AG09309 (cell line): ENCODE measurements at places on chromosomes 1 and 21.

- no peak for DNase-seq
Measured at GRCh38 chr1:85496941-85497582, 32.1 kb upstream of the DDAH1 start.

DNA sequence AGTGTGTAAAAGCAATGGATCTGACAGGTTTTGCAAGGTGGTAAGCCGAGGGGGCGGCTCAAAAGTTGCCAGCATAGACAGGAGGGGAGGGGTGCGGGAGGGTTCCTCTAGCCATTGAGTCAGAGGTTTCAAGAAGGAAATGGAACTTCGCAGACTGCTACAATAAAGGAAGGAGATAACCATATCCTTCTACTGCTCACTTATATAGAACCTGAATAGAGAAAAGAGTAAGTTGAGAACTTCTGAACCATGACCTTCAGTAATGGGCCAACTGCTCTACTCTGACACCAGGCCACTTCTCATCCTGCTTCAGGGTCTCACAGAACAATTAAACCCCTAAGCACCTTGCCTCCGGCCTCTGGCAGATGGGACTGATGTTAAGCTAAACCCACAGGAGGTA is 26.3 kb upstream of the BCAR3 start:
- DNase-seq, result no peak

GRCh38 chr1:213251972-213252371 is 200.9 kb downstream of the RPS6KC1 start:
- no peak for DNase-seq

- no peak for DNase-seq
Measured at GRCh38 chr1:213980906-213981305, 6.9 kb upstream of the PROX1 start.

GRCh38 chr1:181021811-181022434 is 747 bp downstream of the STX6 start:
- no peak for DNase-seq

DNA sequence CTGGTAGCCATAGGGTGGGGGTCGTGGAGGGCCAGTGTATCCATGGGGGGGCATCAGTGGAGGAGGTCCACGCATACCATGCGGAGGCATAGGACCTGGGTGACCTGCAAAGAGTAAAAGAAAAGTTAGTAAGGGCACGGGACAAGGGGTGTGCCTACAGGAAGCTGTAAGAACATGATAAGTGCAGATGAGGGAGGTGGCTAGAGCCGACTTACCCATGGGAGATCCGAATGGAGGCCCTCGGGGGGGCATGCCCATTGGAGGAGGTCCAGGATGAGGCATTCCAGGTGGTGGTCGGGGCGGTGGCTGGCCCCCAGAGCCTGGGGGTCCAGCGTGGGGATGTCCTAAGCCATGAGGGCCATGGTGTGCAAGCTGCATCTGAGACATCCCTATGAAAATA is 4.0 kb downstream of the SF3B4 start:
- DNase-seq, result no peak

- DNase-seq, result no peak
Measured at GRCh38 chr1:17112496-17113236, 6.6 kb downstream of the PADI2 start.

- DNase-seq, result no peak
Measured at GRCh38 chr1:180173952-180174351, 19.3 kb downstream of the QSOX1 start.

DNA sequence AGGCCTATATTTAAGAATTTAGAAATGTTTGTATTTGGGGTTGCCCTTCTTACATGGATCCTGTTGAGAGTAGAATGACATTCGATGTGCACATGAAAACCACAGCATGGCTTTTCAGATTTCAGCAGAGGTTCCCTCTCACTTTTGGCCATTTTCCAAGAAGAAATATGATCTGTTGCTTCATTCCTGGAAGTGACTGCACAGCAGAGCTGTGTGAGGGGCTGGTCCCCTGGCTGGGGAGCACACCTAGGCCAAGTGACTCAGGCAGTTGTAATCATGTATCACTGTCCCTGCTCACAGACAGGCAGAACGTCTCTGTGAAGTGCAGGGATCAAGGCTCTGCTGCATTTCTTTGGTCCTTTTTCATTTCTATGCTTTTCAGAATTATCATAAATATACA is 32.3 kb downstream of the AGT start:
- DNase-seq, result peak; percentile 47

- DNase-seq, result no peak
Measured at GRCh38 chr1:225937048-225937968, 3.7 kb downstream of the LEFTY2 start.

- no peak for DNase-seq
Measured at GRCh38 chr1:25832336-25833037, 12.7 kb downstream of the MTFR1L start.

DNA sequence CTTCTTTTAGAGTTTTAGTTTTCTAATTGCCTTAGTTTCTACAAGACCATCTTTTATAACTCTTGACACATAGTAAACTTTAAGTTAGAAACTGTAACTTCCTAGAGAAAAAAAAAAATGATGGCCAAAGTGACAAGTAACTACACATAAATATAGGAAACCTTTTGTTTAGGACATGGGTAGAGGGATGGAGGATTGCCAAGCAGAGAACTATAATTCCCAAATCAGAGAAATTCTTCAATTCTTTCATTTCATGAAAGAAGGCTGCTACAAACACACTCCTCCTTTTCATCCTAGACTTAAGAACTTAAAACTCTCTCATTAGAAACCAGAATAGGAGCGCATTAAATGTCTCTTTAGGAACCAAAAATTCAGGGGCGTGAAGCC is 125.0 kb downstream of the PTPN14 start:
- no peak for DNase-seq

GRCh38 chr1:86154571-86155050 is 2.0 kb downstream of the COL24A1 start:
- DNase-seq, result peak; percentile 73

DNA sequence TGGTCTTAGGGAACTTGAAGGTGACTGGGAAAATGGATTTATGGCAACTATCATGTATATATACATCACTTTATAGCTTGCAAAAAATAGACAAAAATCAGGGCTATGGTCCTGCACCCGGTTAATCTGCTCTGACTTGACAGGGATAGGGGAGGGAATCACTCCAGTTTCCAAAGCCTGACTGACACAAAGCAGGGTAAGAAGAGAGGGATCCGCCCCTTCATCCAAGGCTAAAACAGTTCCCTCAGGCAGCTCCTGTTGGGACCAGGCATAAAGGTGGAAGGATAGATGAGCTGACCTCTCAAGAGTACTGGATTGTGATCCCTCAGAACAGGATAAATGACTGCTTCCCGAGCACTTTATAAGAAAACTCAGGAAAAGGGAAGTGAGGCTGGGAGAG is 1.4 kb downstream of the PBXIP1 start:
- no peak for DNase-seq

DNA sequence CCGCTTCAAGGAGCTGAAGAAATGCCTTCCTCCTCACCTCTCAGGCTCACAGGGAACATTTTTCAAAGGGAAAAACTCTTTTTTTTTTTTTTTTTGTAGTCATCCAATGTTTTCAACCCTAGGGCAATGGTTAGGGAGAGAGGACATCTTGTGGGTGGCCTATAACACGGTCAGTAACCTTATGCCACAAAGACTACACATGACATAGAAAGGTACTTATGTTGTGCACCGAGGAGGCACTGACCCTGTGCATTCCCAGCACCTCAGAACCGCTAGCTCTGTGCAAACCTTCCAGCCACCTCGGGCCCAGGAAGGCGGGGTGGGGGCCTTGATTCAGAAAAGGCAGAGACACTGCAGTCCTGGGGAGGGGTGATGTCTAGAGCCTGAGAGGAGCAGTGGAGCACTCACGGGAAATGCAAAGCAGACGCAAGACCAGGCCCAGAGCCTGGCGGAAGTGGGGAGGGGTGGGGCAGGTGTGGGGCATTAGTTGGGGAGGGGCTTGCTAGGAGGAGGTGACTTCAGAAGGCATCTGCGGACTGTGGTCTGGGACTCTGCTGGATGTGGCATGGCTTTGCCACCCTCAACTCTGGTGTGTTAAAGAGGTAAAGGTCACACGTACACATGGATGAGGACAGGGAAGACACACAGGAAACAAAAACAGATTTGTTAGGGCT is 68.6 kb downstream of the MDM4 start:
- DNase-seq, result no peak

DNA sequence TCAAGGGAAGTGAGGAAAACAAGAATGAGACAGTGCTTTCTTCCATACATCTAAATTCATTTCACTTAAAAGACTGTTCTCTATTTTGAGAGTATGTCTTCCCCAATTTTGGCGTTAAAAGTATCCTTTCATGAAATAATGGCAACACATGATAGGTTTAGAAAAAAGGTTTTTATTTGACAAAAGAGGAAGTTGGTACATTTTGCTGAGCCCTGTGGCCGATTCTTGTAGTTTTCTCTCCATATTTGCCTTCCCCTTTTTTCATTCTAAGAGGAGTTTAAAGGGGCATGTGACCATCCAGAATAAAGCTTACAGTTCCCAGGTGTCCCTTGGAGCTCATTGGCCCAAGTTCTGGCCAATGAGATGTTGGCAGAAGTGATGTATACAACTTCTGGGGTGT is 140.4 kb upstream of the KCNE2 start:
- no peak for DNase-seq

DNA sequence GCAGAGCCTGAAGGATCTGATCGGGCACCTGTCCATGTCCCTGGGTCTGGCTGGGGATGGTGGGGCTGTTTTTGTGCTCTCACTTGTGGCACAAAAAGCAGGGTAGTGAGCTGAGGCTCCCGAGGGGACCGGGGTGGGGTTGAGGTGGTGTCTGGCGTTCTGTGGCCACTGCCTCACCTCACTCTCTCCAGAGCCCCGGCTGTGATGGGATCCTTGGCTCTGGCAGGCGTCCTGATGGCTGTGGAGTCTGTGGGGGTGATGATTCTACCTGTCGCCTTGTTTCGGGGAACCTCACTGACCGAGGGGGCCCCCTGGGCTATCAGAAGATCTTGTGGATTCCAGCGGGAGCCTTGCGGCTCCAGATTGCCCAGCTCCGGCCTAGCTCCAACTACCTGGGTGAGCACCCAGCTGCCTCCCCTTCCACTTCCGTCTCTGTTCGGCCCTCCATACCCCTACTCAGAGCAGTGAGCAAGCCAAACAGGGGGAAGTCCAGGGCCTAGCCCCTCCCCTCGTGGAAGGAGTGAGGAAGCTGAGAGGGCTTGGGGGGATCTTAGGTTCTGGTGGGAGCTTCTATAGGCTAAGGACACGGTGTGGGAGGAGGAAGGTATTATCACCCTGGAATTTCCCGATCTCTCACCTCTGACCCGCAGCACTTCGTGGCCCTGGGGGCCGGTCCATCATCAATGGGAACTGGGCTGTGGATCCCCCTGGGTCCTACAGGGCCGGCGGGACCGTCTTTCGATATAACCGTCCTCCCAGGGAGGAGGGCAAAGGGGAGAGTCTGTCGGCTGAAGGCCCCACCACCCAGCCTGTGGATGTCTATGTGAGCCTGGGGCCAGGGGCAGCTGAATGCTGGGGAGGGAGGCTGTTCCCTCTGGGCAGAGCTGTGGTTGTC is 7.0 kb downstream of the ADAMTSL4 start:
- DNase-seq, result no peak

DNA sequence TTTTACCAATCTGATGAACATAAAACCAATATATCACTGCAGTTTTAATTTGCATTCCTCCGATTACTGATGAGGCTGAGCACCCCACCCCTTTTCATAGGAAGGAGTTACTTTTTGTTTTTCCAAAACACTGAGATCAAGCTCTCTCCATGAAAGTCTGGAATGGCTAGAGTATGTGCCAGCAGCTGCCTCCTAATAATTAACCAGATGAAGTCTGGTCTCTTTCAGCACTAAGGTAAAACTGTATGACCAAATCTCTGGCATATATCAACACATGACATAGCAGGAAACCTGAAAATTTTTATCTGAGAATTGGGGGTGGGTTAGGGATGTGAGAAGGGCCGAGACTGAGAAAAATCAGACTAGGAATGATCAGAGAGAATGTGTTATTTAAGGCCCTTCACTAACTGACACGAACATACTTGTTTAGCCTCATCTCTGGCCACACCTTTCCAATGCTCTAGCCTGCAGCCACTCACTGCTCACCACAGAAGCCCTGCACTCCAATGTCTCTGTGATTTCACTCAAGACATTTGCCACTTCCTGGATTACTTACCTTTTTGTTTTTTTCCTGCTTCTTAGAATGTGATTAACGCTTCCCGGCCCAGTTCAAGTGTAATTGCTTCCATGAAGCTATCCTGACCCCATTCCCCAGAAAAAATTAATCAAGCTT is 34.7 kb downstream of the WASF2 start:
- no peak for DNase-seq

DNA sequence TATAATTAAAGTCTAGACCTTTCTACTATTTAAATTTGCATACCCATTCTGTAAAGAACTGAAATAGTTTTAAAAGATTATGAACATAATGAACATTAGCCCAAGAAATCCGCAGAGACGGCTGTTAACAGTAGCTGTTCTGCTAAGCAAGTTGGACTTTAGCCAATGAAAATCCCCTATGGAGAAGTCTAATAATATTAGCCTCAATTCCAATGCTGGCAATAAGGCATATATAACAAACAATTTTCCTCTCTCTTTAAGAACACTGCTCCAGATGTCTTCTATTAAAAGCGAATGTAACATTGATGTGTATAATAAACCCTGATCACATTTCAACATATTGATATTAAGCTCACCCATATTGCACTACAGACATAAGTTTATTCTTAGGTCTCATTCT is 221.3 kb upstream of the KCTD3 start:
- no peak for DNase-seq

GRCh38 chr1:230503726-230504125 is 77.6 kb upstream of the PGBD5 start:
- DNase-seq, result no peak

- DNase-seq, result no peak
Measured at GRCh38 chr1:3884966-3885365, 15.1 kb downstream of the C1orf174 start.

DNA sequence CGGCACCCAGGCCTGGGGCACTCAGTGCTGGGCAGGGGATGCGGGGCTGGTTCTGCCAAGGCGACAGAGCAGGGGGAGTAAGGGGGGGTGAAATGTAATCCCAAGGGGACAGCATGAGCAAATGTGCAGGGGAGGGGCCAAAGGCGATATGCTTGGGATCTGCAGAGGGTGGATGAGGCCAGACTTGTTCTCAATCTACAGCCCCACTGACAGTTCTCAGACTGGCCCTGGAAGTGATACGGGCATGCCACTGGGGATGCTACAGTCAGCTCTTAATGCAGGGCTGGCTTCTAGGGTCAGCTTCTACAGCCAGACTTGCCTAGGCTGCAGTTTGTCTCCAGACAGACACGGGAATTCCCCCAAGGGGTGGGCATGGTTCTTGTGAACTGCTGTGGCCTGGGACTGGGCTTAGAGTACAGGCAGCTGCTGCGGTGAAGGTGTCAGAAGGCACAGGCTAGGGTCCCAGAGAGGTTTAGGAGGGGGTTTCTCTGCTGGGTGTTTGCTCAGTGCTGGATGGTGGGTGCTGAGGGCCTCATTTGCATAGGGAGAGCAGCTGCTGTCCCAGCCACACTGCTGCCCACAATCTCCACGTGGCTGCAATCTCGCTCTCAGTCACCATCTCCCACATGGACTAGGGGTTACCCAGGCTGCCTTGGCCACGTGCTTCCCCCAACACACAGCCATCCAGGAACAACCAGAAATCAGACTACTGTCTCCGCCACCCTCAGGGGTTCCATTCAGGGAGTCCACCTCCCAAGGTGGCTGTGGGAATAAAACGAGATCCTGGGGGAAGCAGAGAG is 190.1 kb downstream of the HIVEP3 start:
- DNase-seq, result no peak

- DNase-seq, result no peak
Measured at GRCh38 chr1:169119405-169119804, 12.9 kb downstream of the ATP1B1 start.

GRCh38 chr1:147472489-147472888 is 68.8 kb upstream of the BCL9 start:
- no peak for DNase-seq
